Activated CD8-positive, alpha-beta memory T cell treated with anti-CD3 and anti-CD28 coated beads for 24 hours (primary cell): ENCODE measurements at places on chromosomes 7 and 10.

DNA sequence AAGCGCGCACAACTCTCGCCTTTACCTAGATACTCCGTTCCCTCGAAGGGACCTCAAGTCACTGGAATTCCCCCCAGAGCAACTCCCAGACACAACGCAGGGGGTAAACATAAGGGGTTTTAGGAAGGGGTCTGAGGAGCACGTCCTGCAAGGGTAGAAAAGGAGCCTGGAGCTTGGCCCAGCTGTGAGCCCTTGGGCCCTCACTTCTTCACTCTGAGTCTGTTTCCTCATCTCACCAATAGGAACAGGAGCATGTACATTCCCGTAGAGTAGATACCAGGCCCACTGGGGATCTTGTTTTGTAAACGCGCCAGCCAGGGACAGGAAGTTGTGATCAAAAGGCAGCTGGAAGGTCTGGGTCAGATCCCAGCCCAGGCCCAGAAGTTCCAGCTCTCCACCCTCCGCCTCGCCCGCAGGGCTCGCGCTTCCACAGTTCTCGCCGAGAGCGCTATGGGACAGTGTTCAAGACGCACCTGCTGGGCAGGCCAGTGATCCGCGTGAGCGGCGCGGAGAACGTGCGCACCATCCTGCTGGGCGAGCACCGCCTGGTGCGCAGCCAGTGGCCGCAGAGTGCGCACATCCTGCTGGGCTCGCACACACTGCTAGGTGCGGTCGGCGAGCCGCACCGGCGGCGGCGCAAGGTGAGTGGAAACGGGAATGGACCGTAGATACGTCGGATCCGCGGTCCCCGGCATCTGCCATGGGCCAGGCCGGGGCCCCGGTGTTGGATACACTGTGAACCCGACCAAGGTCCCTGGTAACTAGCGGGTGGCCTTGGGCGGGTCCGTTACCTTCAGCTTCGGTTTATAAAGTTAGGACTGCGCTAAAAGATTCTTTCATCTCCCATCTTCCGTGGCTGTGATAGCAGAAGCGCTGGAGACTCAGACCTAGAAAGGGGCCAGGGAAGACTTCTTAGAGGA is 1.3 kb downstream of the CYP26C1 start:
- DNase-seq: peak; percentile 63

DNA sequence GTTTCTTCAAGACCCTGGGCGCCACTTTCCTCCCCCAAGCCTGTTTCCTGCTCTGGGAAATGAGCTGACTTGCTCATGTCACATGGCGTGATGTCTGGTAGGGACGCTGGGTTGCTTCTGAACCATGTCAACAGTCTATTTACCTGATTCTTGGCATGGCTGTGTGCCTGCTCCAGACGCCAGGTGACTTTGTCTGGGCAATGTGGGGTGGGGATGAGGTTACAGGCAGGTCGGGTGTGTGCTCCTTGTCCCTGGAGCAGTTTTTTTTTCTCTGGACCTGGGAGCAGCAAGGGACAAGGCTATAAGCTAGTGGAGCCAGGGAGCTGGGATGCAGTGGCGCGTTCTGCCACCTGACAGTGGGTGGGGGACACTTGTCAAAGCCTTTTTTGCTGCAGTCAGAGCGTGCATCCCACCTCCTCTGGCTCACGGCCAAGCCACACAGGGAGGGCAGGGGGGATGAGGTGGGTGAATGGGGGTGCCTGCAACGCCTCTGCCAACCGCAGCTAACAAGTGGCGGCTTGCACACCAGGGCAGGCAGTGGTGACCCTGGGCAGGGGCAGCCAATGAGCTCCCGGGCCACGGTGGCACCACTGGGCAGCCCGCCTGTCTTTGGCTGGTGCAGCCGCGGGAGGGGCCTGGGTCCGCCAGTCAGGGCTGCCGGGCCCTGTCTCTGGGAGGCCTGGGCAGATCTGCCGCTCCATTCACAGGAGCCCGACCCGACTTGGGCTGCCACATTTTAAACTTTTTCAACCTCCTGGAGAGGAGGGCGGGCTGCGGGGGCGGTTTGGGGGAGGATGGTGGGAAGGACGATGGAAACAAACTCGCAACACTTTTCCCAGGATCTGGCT is 22.9 kb downstream of the DNAJB12 start:
- peak; percentile 91 for DNase-seq

DNA sequence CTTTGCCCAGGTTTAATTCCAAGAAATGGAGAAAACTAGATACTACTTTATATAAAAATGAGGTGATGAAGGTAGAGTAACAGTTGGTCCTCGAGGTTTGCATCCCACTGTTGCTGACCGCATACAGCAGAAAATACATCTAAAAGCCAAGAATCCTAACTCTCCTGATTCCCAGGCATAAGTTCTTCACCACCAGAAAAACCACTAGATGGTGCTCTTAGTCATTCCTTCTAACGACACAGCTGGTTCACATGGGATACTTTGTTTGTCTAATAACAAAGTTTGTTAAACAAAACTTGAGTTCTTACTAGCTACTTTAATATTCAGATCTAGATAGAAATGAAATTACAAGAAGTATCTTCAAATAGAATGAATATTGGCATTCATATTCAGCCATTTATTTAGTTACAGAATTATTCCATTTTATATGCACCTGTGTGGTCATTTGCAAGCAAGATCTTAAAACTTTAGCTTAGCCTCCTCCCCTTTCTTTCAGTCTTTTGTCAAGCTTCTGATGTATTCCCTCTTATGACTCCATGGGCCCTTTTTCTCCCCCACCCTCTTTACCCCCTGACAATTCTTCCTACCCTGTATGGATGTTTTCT is 54.1 kb upstream of the CYP26C1 start:
- no peak for DNase-seq

DNA sequence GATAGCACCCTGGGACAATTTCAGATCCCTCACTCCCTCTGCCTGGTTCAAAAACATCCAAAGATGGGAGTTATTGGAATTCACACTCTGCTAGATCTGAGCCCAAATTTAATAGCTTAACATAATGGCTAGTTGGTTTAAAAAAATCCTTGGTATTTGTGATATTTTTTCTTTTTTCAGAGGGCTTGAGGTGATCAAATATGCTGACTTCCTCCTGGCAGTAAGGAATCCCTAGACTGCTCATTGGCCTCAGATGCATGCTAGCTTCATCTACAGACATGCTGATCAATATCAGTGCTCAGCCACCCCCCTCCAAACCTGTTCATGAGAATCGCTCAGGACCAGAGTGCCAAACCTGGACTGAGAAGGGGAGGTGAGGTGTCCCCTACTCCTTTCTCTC is 74.7 kb upstream of the PLPP4 start:
- no peak for DNase-seq

- no peak for DNase-seq
Measured at GRCh38 chr7:158261362-158262235, 326.0 kb downstream of the PTPRN2 start.

DNA sequence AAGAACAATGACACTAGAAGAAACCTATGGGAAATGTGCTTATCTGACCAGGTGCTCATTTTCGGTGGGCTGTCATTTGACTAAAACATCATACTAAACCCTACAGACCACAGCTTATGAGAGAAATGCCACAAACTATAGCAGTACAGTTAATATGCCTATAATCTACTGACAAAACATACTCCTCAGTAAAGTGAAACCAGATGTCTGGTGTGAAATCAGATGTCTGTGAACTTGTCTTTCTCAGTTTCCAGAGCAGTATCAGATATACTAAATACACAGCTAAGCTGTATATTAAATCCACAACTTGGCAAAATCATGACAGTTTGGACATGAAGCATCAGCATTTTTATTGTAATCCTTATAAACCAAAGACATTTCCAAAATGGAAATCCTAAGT is 3.3 kb downstream of the IMMP2L start:
- no peak for DNase-seq

- DNase-seq: no peak
Measured at GRCh38 chr10:78377356-78377755, 343.7 kb downstream of the RPS24 start.

- no peak for DNase-seq
Measured at GRCh38 chr7:116583653-116584052, 58.8 kb downstream of the CAV1 start.
